ENCODE measurements at places on chromosomes 4 and X. TPM values are rescaled to one million over a fixed set of nuclear protein-coding genes. Genes with fewer than 3 reads are reported as not detected.

GRCh38 chr4:98602270-98602669 is 56.1 kb downstream of the TSPAN5 start:
- no peak for DNase-seq

Gene CCDC160
- not detected for total RNA-seq

Gene GAGE12J
- total RNA-seq = not detected

GRCh38 chr4:151143162-151143561 is 43.7 kb downstream of the RPS3A start:
- DNase-seq = no peak

Gene TMPRSS11A
- not detected for total RNA-seq

Gene SOX3
- total RNA-seq = not detected

- DNase-seq = no peak
Observed at GRCh38 chr4:168691631-168692369, 194.9 kb downstream of the PALLD start.

GRCh38 chr4:154564311-154564710 is 1.5 kb downstream of the FGB start:
- no peak for DNase-seq

Gene CHIC1
- total RNA-seq = 5.2 TPM

Gene PITX2
- not detected for total RNA-seq

- no peak for DNase-seq
Observed at GRCh38 chr4:13087041-13087440, 397.1 kb downstream of the RAB28 start.

- DNase-seq = peak; percentile 16
Observed at GRCh38 chr4:16000708-16001483, 37.9 kb upstream of the FGFBP2 start.

DNA sequence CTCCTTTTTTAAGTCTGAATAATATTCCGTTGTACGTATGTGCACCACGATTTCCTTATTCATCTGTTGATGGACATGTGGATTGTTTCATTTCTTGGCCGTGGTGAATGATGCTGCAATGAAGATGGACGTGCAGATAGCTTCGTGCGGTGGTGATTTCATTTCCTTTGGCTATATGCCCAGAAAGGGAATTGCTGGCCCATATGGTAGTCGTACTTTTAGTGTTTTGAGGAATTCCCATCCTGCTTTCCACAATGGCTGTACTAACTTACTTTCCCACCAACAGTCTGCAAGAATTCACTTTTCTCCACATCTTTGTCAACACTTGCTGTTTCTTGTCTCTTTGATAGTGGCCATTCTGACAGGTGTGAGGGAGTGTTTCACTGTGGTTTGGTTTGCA is 12.8 kb downstream of the ZFP42 start:
- no peak for DNase-seq

GRCh38 chr4:88939697-88940096 is 117.3 kb downstream of the FAM13A start:
- no peak for DNase-seq

DNA sequence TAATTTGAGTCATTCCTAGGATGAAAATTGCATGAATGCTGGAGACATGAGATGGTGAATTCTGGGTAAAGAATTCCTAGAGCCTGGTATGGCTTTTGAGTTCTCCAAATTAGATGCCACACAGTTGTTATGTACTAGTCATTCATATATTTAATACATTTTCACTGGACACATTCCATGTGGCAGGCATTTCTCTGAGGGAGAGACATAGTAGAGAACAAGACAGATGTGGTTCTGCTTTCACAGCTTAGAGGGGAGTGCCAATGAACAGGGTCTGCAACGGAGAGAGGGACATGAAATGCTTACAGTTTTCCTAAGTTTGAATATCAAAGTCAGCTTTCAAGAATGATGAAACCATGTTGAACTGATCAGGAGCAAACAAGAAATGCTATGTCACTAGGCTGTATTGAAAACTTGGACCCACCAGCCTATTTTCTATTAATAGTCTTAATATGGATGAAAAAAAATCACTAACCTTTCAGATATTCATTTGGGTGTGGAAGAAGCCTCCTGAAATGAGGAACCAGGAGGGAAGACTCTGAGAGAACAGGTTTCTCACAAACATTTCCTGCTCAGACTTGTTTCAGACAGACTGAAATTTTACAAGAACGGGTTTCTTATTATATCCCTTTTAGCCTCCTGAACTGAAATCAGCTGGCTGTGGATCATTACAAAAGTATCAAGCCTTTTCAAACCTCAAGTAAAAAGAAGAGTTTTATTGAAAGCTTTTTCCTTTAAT is 276.0 kb upstream of the TET2 start:
- DNase-seq = no peak
